ENCODE measurements at places on chromosomes 1 and 21. TPM values are rescaled to one million over a fixed set of nuclear protein-coding genes. Genes with fewer than 3 reads are reported as not detected.

METTL25B gene
- total RNA-seq: 10.4 TPM

PLEKHN1 gene
- total RNA-seq: 0.28 TPM

BCAN gene
- under 0.01 TPM for total RNA-seq

PLEKHG5 gene
- total RNA-seq: 16.9 TPM

MAB21L3 gene
- total RNA-seq: 0.28 TPM

ITSN1 gene
- total RNA-seq: 64.8 TPM

ELF3 gene
- 2.5 TPM for total RNA-seq

ACOT11 gene
- 2.3 TPM for total RNA-seq

URB1 gene
- total RNA-seq: 30.1 TPM

SH2D5 gene
- 4.0 TPM for total RNA-seq

GUCA2B gene
- not detected for total RNA-seq

All from regular cardiac myocyte (primary cell).